Activated CD4-positive, alpha-beta T cell treated with anti-CD3 and anti-CD28 coated beads for 36 hours (primary cell): ENCODE measurements at places on chromosomes 12 and 14. TPM values are rescaled to one million over a fixed set of nuclear protein-coding genes. Genes with fewer than 3 reads are reported as not detected.

- H3K4me1 ChIP-seq, result peaks cover 18% of the 10 kb centered on the region
- no peak overlapping the region for H3K27ac ChIP-seq
- H3K27me3 ChIP-seq, result no peaks in the 10 kb centered on the region
- no peak for DNase-seq
These were observed 91.8 kb upstream of the PARP11 start for GRCh38 chr12:3965046-3965445.

DNA sequence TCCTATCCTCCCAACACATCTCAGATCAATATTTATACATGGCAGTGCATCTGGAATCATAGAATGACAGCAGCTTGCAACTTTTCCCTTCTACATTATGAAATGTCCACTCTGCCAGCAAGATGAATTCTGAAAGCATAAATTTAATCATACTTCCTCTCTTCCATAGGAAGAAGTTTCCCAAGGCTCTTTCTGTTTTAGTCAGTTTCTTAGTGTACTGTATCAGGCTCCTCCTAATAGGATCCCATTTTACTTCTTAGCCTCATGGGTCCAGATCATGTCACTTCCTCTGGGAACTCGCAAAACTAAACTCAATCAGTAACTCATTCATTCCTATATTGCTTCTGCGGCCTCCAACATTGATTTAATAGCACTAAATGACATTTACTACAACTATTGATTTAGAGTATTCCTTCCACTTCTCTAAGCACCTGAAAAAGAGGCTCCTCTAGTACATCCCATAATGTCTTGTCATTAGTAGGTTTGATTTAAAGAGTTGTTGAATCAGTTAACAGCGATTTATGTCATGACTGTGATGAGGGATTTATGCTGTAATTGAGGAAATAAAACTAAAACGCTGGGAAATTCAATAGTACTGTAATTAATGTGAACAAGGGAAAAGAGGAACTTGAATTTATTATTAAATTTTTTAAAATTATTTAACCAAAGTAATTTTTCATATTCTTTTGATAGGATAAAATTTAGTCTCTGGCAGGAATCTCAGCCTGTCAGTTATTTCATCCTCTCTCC lies 4.0 kb downstream of the CLEC1A start:
- no peaks in the 10 kb centered on the region for H3K36me3 ChIP-seq
- H3K27ac ChIP-seq, result no peak overlapping the region
- H3K4me3 ChIP-seq, result no peak overlapping the region
- no peaks in the 10 kb centered on the region for H3K4me1 ChIP-seq
- H3K27me3 ChIP-seq, result peaks cover 2% of the 10 kb centered on the region

- no peak overlapping the region for H3K27ac ChIP-seq
- no peak for DNase-seq
- no peak overlapping the region for H3K4me3 ChIP-seq
- no peaks in the 10 kb centered on the region for H3K27me3 ChIP-seq
- peaks cover 19% of the 10 kb centered on the region for H3K4me1 ChIP-seq
These were observed 4.1 kb upstream of the TUBA1C start for GRCh38 chr12:49260571-49261363.

DNA sequence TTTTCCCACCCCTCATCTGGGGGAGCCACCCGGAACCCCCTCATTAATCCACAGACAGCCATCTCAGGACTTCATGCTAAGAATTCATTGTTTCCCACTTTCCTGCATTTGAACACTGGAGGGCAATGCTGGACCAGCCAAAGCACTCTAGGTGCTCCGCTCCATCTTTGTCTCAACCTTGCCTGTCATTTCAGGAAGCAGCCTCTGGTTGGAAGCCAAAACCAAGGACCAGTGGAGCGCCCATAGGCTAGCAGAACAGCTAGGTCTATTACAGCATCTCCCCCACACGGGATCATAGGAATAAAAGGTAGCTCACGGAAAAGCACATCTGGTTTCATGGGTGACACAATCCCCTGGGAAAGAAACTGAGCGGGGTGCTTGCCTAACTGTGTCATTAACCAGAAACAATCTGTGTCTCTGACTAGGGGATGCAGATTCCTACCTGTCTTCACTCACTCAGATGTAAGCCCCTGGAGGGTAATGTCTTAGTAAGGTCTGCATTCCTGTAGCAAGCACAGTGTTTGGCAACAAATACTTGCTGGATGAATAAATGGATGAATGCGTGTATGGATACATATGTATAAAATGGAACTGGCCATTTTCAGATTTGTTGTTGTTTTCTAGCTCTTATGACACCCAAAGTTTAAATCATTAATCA lies 197.0 kb downstream of the DAD1 start:
- DNase-seq, result no peak
- no peaks in the 10 kb centered on the region for H3K36me3 ChIP-seq
- no peaks in the 10 kb centered on the region for H3K4me1 ChIP-seq
- no peak overlapping the region for H3K27ac ChIP-seq
- no peak overlapping the region for H3K4me3 ChIP-seq

- no peak for DNase-seq
- H3K36me3 ChIP-seq, result no peaks in the 10 kb centered on the region
- H3K27me3 ChIP-seq, result no peaks in the 10 kb centered on the region
- H3K4me3 ChIP-seq, result no peak overlapping the region
- no peaks in the 10 kb centered on the region for H3K4me1 ChIP-seq
These were observed 89.8 kb upstream of the LRIG3 start for GRCh38 chr12:59010118-59010517.

DNA sequence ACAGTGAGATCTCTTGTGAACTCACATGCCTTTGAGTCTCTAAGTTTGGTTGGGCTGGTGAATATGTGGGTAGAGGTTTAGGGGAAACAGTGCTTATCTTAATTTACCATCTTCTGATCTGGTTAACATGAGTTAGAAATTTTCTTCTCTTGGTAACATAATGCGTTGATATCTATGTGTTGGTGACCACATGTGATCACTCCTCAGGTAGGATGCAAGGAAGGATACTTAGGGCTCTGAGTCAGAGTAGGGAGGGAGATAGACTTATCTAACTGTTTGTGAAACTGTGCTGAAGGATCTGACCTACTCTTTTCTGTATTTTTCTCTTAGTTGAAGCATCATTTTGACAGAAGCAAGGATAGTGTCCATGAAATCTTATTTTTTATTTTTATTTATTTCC lies 23.1 kb downstream of the FAM234B start:
- H3K27me3 ChIP-seq, result no peaks in the 10 kb centered on the region
- peaks cover 2% of the 10 kb centered on the region for H3K4me1 ChIP-seq
- H3K27ac ChIP-seq, result no peak overlapping the region
- H3K4me3 ChIP-seq, result no peak overlapping the region
- peaks cover 24% of the 10 kb centered on the region for H3K36me3 ChIP-seq
- no peak for DNase-seq

DNA sequence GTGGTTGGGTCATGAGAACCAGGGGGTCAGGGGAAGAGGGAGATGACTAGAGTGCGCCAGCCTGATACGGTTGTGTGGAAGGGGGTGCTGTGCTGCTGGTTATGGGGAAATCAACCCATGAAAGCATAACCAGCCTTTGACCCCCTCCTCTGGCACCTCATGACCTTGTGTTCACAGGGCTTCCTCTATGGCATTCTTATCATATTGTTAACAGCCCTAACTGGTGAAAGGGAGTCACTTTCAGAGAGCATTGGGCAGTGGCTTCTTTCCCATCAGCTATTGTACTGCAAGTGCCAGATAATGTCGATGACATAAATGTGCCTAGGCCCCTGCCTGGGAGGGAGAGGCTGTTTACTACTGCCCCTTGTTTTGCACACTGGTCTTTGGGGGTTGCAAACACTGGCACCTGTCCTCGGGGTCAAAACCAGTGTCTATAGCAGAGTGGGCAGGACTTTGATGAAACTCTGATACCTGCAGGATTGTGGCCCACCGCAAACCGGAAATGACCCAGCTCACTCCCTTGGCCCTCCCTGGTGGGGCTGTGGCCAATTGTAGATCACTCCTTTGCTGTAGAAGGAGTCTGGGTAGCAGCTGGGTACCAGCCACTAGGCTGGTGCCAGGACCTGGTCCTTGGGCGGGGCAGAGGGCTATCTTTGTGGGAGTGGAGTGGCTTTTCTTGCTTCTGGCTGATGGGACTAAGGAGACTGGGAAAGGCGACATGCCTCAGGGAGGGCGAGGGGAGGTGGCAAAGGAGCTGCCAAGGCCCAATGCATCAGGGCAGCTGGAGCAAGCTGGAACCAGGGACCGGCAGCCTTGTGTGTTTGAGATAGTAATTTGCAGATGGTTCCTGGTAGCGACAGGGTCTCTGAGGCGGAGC lies 634 bp upstream of the TMEM63C start:
- peak overlapping the region; percentile 63 for H3K4me3 ChIP-seq
- peaks cover 19% of the 10 kb centered on the region for H3K27me3 ChIP-seq

DNA sequence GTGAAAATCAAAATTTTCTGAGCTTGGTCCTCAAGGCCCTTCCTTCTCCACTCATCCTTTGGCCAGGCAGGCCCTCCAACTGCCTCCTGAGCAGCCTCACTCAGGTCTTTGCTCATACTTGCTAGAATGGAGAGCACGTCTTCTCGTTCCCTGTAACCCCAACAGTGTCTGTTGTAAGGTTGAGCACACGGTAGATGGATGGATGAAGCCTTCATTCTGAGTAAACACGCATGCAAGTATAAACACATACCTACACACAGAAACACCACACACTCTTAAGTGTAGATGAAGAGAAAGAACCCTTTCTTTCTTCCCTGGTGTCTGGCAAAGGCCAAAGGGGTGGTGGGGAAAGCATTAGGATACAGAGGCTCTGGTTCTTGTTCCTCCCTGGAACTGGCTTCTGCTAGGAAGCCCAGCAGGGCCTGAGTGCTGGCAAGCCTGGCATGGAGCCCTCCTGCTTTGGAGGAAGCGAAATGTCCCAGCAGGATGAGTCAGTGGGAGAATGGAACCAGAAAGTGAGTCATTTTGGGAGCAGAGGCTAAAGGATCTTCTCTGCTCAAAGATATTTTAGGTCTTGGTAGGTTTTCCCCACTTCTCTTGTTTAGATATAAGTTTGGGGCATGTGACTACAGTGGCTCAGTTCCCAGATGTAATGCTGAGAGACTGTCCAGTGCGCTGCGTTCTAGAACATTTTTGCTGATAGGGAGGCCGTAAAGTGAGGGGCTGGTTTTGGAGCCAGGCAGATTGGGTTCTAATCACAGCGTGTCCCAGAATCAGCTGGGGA lies 127.4 kb downstream of the CACNA1C start:
- no peak for DNase-seq
- H3K4me1 ChIP-seq, result peaks cover 4% of the 10 kb centered on the region
- H3K36me3 ChIP-seq, result no peaks in the 10 kb centered on the region
- H3K27ac ChIP-seq, result no peak overlapping the region
- no peak overlapping the region for H3K4me3 ChIP-seq

GRCh38 chr12:49365542-49365941 lies 1.7 kb upstream of the SPATS2 start:
- peaks cover 25% of the 10 kb centered on the region for H3K4me1 ChIP-seq
- H3K4me3 ChIP-seq, result peak overlapping the region; percentile 97
- no peaks in the 10 kb centered on the region for H3K36me3 ChIP-seq
- H3K27me3 ChIP-seq, result peaks cover 2% of the 10 kb centered on the region

Gene MEG3
- total RNA-seq, result not detected

Gene KRT73
- total RNA-seq, result 1.9 TPM

GRCh38 chr12:66367015-66367667 lies 64.8 kb downstream of the HELB start:
- H3K36me3 ChIP-seq, result peaks cover 8% of the 10 kb centered on the region
- H3K27me3 ChIP-seq, result no peaks in the 10 kb centered on the region
- DNase-seq, result no peak
- H3K4me1 ChIP-seq, result no peaks in the 10 kb centered on the region
- no peak overlapping the region for H3K27ac ChIP-seq
- H3K4me3 ChIP-seq, result no peak overlapping the region

Gene RHOJ
- total RNA-seq, result not detected

DNA sequence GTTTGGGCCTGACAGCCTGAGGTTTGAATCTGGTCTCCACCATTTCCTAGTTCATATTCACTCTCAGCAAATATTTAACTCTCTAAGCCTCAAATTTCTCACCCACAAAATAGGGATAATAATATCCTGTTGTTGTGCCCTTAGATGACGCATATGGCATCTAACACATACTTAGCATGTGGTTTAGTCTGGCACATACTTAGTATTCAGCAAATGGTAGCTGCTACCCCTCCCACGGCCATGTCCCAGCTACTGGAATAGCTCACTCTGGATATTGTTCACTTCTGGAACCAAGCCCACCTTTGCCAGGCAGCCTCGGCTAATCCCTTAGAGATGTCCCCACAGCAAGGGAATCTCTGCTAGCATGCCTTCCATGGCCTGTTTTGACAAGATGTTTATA lies 53.3 kb downstream of the BICD1 start:
- H3K36me3 ChIP-seq, result peaks cover 6% of the 10 kb centered on the region
- DNase-seq, result no peak
- H3K4me1 ChIP-seq, result peaks cover 6% of the 10 kb centered on the region
- no peak overlapping the region for H3K27ac ChIP-seq
- H3K27me3 ChIP-seq, result no peaks in the 10 kb centered on the region
- H3K4me3 ChIP-seq, result no peak overlapping the region

GRCh38 chr12:78338054-78338785 lies 507.5 kb downstream of the NAV3 start:
- no peaks in the 10 kb centered on the region for H3K4me1 ChIP-seq
- no peaks in the 10 kb centered on the region for H3K36me3 ChIP-seq
- no peak overlapping the region for H3K27ac ChIP-seq
- H3K4me3 ChIP-seq, result no peak overlapping the region
- H3K27me3 ChIP-seq, result no peaks in the 10 kb centered on the region
- no peak for DNase-seq

DNA sequence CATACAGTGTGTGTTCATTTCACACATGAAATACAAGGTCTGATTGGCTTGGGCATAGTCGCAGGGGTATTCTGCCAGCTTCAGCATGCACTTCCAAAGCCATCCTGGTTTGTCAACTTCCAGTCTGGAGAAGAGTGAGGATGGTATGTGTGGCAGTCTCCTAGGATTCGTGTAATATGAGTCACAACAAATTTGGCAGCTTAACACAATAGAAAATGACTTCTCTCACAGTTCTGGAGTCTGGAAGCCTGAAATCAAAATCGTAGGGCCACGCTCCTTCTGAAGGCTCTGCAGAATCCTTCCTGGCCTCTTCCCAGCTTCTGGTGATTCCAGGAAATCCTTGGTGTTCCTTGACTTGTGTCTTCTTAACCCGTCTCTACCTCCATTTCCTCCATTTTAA lies 167.5 kb downstream of the PPM1H start:
- H3K27me3 ChIP-seq, result peaks cover 3% of the 10 kb centered on the region
- H3K36me3 ChIP-seq, result no peaks in the 10 kb centered on the region
- H3K4me1 ChIP-seq, result peaks cover 5% of the 10 kb centered on the region
- no peak overlapping the region for H3K27ac ChIP-seq
- DNase-seq, result no peak

- H3K27me3 ChIP-seq, result peaks cover 9% of the 10 kb centered on the region
- no peaks in the 10 kb centered on the region for H3K36me3 ChIP-seq
- peak; percentile 81 for DNase-seq
- H3K4me3 ChIP-seq, result no peak overlapping the region
- no peaks in the 10 kb centered on the region for H3K4me1 ChIP-seq
These were observed 114.7 kb downstream of the SLC8A3 start for GRCh38 chr14:70073924-70074566.

Gene NGB
- not detected for total RNA-seq

DNA sequence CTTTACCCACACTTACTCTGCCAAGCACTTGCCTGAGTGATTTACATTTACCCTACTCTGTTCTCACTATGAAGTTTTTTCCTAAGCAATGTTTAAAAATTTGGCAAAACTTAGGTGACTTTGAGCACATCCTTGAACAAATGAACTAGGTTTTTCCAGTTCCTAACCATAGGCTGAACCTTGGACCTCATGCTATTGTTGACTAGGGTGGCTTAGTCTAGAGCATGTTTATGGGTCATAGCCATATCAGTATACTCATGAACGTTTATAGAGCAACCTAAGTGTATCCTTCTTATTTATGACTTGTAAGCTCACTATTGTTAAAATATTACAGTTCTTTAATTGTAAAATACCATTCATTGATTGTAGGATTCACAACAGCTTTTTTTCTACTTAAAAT lies 85.0 kb upstream of the KRR1 start:
- H3K27ac ChIP-seq, result no peak overlapping the region
- peaks cover 14% of the 10 kb centered on the region for H3K27me3 ChIP-seq
- H3K4me3 ChIP-seq, result no peak overlapping the region
- no peaks in the 10 kb centered on the region for H3K36me3 ChIP-seq
